ENCODE measurements at places on chromosomes 3 and 15.

- DNase-seq = no peak
Observed at GRCh38 chr3:39168156-39168780, 14.9 kb upstream of the CSRNP1 start.

GRCh38 chr3:147391781-147392624 lies 14.3 kb downstream of the ZIC4 start:
- DNase-seq = no peak

GRCh38 chr3:194340757-194341400 lies 10.2 kb downstream of the CPN2 start:
- no peak for DNase-seq

DNA sequence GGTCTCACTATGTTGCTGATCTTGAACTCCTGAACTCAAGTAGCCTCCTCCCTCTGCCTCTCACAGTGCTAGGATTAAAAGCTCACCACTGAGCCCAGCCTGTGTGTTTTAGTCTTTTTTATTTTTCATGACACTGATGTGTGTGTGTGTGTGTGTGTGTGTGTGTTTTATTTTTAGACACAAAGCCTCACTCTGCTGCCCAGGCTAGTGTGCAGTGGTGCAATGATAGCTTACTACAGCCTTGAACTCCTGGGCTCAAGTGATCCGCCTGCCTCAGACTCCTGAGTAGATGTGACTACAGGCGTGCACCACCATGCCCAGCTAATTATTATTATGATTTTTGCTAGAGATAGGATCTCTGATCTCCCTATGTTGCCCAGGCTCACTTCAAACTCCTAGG lies 23.3 kb upstream of the CTSH start:
- DNase-seq = no peak

- DNase-seq = no peak
Observed at GRCh38 chr15:95687686-95688085, 642.8 kb upstream of the NR2F2 start.
